Mammary epithelial cell (primary cell): ENCODE measurements at places on chromosomes 6 and 20. TPM values are rescaled to one million over a fixed set of nuclear protein-coding genes. Genes with fewer than 3 reads are reported as not detected.

Gene SLC17A3
- total RNA-seq, result not detected

Gene LGSN
- not detected in 2 replicates for total RNA-seq

Gene RREB1
- total RNA-seq, result 38.1 and 39.3 TPM in 2 replicates

Gene DCDC2
- total RNA-seq, result 0.05 and 0.38 TPM in 2 replicates

Gene FAM50B
- total RNA-seq, result 4.4 and 4.6 TPM in 2 replicates

Gene TRAPPC3L
- total RNA-seq, result 1.5 TPM

Gene SLC16A10
- total RNA-seq, result not detected

Gene AVP
- total RNA-seq, result not detected

Gene TP53TG5
- not detected in 2 replicates for total RNA-seq

Gene PLAGL2
- total RNA-seq, result 6.3 TPM

Gene FAM83C
- not detected for total RNA-seq

Gene NHSL1
- 26.4 and 34.7 TPM in 2 replicates for total RNA-seq

- peak; percentile 93 for DNase-seq
Measured at GRCh38 chr6:8085053-8085511, 17.3 kb downstream of the EEF1E1 start.

GRCh38 chr6:104526376-104526775 is 333.3 kb downstream of the HACE1 start:
- DNase-seq, result no peak

- no peak for DNase-seq
Measured at GRCh38 chr20:54472607-54473006, 2.8 kb upstream of the DOK5 start.

DNA sequence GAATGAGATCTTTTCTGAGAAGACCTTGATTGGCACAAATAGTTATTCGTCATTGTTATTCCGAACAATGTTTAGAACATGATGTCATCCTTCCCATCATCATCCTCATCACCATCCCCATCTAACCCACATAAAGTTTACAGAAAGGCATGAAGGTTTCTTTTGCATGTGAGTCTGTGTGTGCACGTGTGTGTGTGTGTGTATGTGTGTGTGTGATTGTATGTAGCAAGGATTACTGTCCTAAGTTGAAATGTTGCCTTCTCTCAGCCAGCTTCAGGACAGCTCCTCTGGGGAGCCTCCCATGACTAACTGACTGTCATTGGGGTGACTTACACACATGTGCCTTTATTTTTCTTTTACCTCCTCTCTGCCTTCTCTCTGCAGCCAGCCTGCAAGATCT is 113.5 kb downstream of the SLC22A3 start:
- peak; percentile 20 for DNase-seq

DNA sequence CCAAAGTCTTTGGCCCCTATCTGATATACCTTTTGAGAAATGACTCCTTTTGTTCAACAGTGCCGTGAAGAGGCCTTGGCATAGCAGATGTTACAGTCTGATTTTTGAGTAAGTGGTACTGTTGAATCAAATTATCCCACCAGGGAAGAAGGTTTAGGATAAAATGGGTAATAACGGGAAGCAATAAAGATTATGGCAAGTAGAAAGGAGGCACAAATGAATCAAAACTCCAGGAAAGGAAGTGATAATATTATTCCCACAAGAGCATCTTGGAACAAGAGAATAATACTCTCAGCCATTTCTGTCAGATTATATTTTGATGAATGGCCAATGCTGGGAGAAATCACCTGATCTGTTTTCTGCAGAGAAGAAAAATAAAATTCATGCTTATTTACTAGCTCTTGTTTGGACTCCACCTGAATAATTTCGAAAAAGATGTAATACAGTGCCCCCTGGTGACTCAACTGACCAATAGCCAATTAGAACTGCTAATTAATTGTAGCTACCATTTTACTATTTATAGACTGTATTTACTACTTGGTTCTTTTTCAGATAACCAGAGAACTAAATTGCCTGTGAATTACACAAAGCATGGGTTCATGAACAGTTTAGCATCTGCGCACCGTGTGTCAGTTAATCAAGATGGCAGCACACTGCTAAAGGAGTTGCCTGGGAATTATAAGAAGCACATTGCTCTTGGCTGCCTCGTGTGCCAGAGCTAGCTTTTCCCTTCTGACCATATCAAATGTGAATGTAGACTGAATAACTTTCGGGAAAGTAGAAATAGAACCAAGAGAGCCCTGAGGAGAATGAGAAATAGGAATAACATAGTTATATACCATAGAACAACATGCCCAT is 78.5 kb upstream of the TRDN start:
- peak; percentile 5 for DNase-seq

- DNase-seq, result peak; percentile 44
Measured at GRCh38 chr20:45359069-45359405, 3.9 kb upstream of the SYS1 start.

- DNase-seq, result no peak
Measured at GRCh38 chr6:33839399-33840047, 35.7 kb upstream of the MLN start.

- DNase-seq, result peak; percentile 56
Measured at GRCh38 chr6:36679043-36679833, 724 bp downstream of the CDKN1A start.

DNA sequence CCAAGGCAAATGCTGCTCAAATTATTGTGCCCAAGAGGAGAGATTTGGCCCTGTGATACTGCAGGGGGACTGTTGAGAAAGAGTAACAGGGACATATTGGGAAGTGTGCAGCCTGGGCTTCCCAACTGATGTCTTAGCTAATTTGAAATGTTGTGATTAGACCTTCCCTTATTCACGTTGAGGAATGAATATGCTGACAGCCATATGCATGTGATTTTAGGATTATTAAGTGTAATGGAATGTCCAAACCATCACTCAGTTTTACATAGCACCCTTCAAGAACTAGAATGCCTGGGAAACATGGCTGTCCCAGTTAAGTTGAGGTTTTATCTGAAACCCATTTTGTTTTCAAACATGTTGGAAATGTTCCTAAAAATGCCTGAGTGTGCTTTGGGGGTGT is 81.4 kb downstream of the CARMIL1 start:
- DNase-seq, result peak; percentile 56

- DNase-seq, result no peak
Measured at GRCh38 chr6:3794092-3794491, 42.6 kb upstream of the PXDC1 start.

GRCh38 chr6:37344308-37344707 is 9.5 kb upstream of the RNF8 start:
- no peak for DNase-seq

DNA sequence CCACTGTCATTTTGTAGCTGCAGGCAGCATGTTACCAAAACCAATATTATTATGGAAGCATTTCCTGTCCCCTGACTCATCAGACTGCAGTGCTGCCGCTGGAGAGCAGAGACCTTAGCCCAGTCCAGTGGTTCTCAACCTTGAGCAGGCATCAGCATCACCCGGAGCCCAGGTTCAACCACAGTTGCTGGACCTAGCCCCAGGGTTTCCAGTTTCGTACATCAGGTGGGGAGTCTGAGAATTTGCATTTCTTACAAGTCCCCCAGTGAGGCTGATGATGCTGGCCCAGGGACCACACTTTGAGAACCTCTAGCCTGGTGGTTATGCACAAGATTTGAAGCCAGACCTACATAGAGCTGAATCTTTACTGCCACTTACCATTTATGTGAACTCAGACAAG is 47.3 kb downstream of the LY86 start:
- no peak for DNase-seq

GRCh38 chr6:118656847-118657451 is 5.6 kb upstream of the CEP85L start:
- DNase-seq, result no peak

DNA sequence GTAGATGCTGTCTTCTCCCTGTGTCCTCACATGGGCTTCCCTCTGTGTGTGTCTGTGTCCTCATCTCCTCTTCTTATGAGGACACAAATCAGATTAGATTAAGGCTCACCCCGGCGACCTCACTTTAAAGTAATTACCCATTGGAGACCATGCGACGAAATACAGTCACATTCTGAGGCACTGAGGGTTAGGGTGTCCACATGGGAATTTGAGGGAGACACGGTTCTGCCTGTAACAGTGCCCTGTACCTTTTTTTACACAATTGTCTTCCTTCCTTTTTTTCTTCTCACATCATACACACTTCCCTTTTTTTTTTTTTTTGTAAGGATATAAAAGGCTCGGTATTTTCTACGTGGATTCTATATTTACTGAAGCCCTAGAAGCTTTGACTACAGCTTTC is 48.9 kb downstream of the DEK start:
- DNase-seq, result no peak

- DNase-seq, result no peak
Measured at GRCh38 chr6:52130440-52130839, 43.0 kb upstream of the PKHD1 start.

DNA sequence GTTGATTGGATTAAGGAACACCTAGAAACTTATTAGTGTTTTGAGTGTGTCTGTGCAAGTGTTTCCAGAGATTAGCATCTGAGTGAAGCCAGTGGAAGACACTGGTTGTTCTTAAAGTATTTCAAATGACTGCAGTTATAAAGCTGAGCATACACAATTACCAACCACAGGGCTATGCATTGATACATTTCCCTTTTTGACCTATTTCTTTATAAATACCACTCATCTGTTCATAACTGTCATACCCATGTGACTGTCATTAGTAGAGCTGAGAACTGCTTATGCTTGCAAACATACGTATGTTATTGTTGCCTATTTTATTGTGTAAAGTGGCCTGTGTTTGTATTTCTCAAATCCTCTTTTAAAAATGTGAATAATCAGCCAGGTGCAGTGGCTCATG is 15.3 kb upstream of the ZC3H12D start:
- DNase-seq, result no peak

DNA sequence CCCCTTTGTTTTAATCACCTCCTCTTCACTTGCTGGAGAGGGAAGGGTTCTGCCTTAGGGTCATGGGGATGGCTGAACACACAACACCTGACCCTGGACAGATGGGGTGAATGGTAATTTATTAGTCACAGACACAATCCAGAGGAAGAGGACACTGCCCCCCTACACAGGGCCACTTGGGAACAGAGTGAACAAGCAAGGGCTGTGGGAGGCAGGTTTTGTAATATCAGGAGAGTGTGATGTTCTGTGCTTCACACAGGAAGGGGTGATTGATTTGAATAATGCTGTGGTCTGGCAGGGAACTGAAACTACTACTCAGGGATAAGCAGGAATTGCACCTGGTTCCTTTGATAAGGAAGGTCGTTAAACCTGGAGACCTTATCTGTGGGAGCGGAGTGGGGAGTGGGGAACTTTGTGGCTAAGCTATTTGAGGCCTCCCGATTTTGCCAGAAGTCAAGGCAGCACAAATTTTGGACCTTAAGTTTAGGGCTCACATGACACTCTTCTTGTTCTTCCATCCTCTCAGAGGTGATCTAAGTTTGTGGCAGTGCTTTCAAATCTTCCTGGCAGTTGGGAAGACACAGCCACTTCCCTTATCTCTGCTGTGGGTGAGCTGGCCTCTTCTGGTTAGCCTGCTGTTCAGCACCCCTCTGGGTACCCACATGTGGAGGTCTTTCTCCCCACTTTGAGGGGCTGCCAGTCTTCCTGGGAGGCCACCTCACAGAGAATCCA is 77.8 kb downstream of the CD164 start:
- DNase-seq, result peak; percentile 2

GRCh38 chr6:109349419-109349987 is 32.8 kb downstream of the CD164 start:
- DNase-seq, result peak; percentile 30

GRCh38 chr6:131694832-131695426 is 6.3 kb downstream of the OR2A4 start:
- peak; percentile 43 for DNase-seq

GRCh38 chr6:21914121-21914973 is 320.8 kb downstream of the SOX4 start:
- DNase-seq, result peak; percentile 61

DNA sequence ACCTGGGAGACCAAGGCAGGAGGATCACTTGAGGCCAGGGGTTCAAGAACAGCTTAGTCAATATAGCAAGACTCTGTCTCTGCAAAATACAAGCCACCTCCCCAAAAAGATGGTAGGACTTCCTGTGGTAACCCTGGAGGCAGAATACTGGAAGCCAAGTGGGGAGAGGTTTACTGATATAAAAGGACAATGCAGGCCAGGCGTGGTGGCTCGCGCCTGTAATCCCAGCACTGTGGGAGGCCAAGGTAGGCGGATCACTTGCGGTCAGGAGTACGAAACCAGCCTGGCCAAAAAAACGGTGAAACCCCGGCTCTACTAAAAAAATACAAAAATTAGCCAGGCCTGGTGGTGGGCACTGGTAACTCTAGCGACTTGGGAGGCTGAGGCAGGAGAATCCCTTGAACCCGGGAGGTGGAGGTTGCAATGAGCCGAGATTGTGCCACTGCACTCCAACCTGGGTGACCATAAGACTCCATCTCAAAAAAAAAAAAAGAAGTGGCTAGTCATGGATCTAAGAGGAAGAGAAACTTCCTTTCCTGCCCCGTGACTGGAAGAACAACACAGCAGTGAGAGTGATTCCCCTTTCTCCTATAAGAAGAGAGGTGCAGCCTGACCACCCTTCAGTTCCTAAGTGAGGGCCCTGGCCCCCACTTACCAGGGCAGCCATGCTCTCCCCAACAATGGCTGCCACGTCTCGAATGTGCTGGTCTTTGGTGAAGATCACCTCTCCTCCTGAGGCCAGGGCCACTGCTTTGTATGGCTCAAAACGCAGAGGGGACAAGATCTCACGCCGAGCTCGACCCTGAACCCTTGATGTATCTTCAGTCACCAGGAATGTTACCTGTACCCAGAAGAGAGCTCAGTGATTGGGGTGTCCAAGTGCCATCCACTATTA is 6.2 kb downstream of the SAPCD1 start:
- no peak for DNase-seq

GRCh38 chr6:35081426-35081851 is 59.7 kb downstream of the TCP11 start:
- DNase-seq, result peak; percentile 49

GRCh38 chr6:15297895-15298590 is 52.2 kb downstream of the JARID2 start:
- DNase-seq, result no peak

DNA sequence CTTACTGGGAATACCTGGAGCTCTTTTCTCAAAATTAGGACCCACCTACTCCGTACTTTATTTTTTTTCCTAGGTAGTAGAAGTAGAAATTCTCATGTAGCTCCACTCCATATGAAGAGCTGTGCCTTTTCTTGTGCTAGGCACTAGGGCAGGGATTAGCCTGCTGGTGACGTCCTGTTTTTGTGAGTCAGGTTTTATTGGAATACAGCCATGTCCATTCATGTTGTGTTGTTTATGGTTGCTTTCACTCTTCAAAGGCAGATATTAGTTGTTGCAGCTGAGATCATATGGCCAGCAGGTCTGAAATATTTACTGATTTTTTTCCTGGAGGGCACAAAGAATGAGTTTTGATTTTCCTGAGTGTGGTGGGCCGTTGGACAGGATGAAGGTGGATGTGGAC is 20.5 kb downstream of the XRN2 start:
- DNase-seq, result peak; percentile 84

DNA sequence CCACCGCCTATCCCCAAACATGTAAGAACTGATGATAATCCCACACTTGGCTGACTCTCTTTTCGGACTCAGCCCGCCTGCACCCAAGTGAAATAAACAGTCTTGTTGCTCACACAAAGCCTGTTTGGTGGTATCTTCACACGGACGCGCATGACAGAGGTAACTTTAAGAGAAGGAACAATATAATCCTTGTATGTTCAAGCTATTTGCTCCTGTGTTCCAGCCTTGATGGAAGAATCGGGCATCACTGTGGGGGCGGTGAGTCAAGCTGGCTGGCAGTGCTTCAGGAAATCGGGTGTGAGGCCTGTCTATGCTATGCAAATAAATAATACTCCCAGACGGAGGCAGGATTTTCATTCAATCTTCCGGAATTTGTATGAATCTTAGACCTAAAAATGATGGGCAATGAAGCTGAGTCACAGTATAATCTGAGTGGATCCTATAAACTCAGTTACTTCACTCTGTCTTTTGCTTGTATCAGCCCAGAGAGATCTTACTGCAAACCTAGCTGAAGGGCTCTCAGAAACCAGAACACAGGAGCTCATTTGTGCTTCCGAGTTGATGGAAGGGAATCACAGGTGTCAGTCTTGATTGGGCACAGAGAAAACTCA is 45.2 kb upstream of the NT5E start:
- peak; percentile 94 for DNase-seq
